Stimulated activated CD4-positive, alpha-beta T cell treated with anti-CD3 and anti-CD28 coated beads, TNF-alpha, amount 100 ng/mL, for 48 hours (primary cell): ENCODE measurements at places on chromosomes 12 and 14.

DNA sequence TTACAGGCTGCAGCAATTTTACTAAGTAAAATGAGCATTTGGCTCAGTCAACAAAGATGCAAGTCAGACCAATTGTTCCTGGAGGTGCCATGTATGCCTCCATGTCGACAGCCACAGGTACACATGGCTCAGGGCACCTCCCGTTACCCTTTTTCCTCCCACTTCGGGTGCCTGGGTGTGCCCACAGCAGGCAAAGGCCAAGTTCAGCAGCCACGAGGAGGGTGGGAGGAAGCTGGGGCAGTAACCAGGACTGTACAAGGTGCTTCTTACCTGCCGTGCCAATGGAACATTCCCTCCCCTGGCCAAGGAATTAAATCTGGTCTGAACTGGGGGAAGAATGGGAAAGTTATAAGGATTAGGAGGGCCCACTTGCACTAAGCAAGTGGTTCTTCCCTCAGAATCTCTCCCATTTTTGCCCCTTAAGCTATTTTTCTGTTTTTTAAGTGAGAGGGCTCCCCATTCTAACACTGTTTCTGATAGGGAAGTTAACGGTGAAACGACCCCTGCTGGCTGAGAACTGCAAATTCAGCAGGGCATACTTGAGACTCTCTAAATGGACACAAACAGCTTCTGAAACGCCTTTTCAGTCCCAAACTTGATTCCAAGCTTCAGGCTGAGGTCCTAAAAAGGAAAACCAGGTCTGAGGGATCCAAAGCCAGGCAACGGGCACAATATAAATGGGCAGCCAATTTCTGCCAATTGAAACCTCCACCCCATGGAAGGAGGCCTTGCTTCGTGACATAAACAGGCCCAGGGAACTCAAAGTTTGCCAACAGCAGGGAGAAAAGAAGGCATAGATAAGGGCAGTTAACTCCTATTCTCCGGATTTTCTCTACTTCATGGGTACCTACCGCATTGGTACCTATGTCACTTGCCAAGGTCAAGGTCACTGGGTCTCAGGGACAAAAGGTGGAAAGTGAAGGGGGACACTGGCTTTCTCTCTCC is 24.8 kb downstream of the CLECL1 start:
- DNase-seq, result no peak

DNA sequence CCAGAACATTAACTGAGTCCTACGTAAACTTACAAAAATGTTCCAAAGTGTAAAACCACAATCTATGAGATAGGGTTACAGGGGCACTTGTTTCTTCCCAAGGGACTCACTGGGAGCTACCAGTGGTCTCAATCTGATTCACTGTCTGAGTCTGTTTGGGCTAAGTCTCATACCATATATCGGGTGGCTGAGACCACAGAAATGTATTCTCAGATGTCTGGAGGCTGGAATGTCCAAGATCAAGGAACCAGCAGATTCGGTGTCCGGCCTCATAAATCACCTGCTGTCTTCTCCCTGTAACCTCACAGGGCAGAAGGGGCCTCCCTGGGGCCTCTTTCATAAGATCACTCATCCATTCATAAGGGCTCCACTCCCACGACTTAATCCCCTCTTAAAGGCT is 616.3 kb upstream of the TMEM132C start:
- DNase-seq, result no peak

DNA sequence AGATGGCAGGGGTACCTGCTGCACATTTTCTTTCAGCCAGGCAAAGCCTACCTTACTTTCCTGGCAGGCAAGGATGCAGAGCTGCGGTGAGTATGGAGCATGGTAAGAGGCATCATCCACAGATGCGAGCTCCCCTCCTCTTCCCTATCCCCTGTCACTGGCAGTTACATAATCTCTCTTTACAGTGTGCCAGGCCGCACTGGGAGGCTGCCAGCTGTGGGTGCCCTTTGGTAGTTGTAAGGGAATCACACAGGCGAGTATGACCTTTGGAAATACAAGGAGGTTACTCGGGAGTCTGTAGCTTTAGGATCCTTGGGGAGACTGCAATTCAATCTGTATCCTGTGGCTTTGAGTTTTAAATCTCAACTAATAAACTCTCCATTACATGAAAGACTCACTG is 132.5 kb downstream of the KTN1 start:
- DNase-seq, result no peak

DNA sequence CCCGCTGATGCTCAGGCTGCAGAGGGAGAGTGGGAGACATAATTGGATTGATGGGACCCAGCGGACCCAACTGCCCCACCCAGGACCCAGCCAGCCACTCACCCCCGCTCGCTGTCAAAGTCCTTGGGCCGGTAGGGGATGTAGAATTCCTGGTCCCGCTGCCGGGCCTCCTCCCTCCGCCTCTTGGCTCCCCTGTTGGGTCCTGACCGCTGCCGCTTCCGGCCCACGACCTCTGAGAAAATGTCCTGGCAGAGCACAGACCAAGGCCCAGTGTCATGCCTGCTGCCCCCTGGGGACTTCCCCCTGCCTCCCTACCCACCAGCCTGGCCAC is 13.5 kb downstream of the CFAP73 start:
- DNase-seq, result no peak

GRCh38 chr12:5099591-5099990 is 55.9 kb downstream of the KCNA5 start:
- DNase-seq, result no peak

DNA sequence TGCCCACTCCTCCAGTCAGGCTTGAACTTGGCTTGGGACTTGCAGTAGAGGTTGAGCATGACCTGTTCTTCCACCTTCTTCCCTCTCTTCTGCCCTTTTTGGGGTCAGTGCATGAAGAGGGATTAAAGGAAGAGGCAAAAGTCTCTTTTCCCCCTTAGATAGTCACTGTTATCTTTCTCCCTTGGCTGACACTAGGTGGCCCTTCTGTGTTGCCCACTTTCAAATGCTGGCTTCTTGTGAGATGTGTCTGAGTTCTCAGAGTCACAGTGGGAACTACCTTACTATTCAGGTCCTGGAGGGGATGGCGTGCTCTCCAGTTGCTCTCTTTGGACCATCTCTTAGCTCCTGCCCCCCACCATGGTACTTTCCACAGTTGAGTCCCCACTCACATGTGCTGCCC is 73.6 kb downstream of the GPR65 start:
- no peak for DNase-seq

DNA sequence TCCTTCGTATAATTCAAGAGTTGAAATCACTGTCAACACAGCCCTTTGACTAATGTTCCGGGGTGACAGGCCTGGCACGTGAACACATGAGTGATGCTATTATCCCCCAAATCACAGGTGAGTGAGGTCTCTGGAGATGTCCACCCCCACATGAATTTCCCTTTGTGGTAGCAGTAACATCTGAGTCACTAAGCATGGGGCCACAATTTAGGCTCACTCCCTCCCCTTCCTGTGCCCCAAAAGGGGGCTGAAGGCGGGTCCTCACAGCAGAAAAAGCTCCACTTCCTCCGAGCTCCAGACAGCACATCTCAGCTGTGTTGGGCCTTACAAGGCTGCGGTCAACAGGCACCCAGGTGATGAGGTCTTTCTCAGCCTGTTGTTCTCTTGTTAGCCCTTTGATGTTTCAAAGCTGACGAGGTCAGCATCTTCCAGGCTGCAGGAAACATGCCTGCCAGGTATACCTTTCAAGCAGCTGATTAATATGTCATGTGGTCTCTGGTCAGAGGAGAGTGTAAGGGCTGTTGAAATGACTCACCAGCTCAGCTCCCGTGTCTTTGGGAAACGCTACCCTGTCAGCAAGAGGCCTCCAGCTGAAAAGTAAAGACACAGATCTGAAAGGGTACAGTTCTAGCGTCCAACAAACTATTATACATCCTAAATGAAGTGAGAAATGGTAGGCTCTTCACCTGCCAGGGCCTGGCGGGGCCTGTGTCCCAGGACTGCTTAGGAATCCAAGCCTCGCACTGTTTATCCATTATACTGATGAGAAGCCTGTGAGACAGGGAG is 107.3 kb downstream of the ZFP36L1 start:
- DNase-seq, result peak; percentile 67

GRCh38 chr14:65164825-65165135 is 62.5 kb upstream of the MAX start:
- DNase-seq, result no peak

DNA sequence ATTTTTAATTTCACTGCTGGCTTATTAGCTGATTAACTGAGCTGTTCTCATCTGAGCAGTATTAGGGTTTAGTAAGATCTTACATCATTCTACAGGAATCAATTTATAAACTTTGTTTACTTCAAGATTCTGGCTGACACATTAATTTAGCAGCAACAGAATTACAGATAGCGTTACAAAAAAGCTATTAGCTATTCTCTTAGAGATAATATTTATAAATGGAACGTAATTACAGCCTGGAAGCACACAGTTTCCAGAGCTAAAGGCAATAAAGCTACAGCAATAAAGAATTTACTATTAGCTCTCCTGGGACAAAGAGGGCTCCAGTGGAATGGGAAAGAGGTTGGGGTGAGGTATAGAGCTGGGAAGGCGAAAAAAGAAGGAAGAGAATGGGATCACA is 34.7 kb downstream of the PDE6H start:
- DNase-seq, result no peak

DNA sequence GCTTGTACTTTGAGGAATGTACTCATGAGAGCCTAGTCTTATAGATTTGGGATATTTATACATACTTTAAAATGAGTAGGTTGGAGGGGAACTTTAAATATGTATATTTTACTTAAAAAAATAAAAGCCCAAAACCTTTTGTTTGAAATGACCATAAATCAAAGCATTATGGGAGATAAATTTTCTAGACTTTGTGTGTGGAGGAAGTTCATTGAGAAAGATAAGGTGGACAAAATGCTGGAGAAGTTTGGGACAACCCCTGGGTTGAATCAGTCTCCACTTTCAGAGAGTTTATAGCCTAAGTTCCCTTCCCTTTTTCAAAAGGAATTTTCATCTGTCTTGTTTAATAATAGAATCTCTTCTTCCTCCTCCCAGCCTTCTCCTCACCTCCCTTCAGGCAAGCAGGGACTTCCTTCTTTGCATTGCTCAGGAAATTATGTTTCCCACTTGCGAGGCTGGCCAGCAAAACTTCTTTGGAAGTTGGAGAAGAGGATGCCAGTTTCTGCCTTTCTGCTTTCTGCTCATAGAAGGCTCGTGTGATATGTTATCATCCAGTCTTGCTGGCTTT is 54.2 kb downstream of the CHST11 start:
- no peak for DNase-seq

- DNase-seq, result no peak
Measured at GRCh38 chr12:49330032-49330619, 6.9 kb downstream of the C1QL4 start.

DNA sequence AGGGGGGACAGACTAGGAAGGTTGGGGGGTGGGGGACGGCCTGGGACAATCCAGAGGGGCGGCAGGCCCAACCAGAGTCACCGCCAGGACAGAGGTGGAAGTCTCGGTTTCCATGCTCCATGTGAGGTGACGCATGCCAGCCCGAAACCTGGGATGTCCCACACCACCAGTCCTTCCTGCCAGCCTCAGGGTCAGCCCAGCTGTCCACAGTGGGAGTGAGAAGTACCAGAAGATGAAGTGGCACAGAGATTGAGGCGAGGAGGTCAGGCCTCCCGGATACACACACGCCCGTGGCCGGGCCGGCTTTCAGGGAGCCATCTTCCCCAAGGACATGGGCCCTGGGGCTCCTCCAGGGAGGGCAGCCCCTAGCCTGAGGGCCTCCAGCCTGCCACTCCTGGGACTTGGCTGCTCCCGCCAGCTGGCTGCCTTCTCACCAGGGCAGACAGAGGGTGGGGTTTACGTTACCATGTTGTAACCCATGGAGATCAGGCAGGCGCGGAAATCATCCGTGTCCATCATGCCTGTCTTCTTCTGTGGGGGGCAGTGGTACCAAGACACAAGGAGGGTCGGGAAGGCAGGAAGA is 85.2 kb upstream of the ZFP36L1 start:
- DNase-seq, result no peak

- DNase-seq, result no peak
Measured at GRCh38 chr14:38384741-38385140, 128.8 kb upstream of the CLEC14A start.

GRCh38 chr12:31853520-31853919 is 105.7 kb upstream of the RESF1 start:
- no peak for DNase-seq

DNA sequence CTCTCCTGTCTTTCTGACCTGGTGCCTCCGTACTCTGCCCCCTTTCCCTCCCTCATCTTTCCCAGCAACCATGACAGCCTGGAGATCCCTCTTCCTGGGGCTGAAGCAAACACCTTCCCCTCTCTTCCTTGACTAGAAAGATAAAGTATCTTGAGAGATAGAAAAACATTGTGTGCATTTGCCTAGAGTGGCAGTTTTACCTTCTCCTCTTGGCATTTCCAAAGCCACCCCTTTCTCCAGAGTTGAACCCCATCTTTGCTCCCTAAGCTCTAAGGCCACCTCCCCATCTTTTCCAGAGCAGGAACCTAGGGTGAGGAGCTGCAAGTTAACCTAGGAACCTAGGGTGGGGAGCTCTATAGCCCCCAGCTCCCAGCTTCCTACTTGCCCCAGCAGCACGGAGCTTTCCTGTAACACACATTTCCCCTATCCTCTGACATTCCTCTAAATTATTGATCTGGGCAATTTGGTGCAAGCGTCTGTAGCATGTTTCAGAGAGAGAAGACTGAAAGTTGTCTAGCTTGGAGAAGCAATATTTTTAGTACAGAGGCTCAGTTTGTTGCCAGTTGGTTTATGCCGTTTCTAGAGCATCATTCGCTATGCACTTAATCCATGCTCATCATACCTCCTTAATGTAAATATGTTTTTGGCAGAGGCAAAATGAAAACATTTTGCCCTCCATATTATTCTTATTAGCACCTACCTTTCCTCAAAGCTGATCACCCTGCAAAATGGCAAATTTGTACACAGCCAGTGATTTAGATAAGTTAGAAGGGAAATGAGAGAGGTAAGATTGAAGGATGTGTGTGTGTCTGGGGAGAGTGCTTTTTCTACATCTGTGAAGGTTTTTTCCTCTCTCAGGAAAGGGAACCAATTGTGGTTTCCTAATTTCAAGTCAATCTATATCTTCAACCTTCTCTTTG is 5.4 kb upstream of the TBX3 start:
- DNase-seq, result no peak

- DNase-seq, result no peak
Measured at GRCh38 chr12:750366-751191, 1.8 kb upstream of the WNK1 start.

- no peak for DNase-seq
Measured at GRCh38 chr12:47277972-47278448, 198.3 kb upstream of the AMIGO2 start.
